ENCODE measurements at places on chromosomes 5 and 9.

DNA sequence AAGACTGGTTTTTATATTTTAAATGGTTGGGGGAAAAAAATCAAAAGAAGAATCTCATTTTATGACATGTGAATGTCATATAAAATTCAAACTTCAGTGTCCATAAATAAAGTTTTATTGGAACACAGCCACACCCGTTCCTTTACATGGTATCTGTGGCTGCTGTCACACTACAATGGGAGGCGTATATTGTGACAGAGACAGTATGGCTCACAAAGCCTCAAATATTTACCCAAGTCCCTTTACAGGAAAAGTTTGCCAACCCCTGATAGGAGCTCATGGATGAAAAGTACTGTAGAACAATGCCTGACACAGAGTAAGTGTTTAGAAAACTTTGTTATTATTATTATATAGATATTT, 5.2 kb upstream of the DUSP1 start:
- DNase-seq = no peak

GRCh38 chr9:136542241-136543040, 3.4 kb downstream of the NOTCH1 start:
- DNase-seq = no peak

GRCh38 chr9:61666849-61667371, 477.1 kb downstream of the SPATA31A7 start:
- no peak for DNase-seq

GRCh38 chr5:154511984-154512383, 34.0 kb upstream of the HAND1 start:
- DNase-seq = no peak

- DNase-seq = no peak
Measured at GRCh38 chr5:131223751-131224386, 40.0 kb upstream of the CDC42SE2 start.

DNA sequence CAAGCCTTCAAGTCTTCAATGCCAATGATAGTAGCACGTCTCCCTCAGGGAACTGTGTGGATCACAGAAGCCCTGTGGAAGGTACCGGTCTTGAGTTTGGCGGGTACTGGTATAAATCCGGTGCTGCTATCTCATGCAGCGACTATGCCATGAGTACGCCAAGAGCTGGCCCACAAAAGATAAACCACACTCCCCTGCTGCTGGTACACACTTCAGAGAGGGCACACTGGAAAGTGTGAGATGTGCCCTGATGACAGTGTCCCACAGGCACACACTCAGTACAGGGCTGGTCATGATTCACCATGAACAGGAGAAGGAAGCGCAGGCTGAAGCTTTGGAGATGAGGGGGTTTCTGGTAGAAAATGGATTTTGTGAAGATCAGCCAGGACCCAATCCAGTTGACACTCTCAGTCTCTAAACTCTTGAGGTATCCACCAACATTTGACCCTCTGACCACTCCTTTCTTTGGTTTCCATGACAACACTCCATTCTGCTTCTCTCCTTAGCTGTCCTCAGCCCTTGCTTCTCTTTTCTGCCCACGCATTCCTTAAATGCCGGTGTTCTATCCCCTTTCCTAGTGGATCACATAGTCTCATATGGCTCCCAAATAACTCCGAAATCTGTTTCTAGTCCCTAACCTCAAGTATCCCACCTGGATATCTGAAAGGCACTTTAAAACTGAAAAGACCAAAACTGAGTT, 5.1 kb downstream of the AMACR start:
- DNase-seq = peak; percentile 17

DNA sequence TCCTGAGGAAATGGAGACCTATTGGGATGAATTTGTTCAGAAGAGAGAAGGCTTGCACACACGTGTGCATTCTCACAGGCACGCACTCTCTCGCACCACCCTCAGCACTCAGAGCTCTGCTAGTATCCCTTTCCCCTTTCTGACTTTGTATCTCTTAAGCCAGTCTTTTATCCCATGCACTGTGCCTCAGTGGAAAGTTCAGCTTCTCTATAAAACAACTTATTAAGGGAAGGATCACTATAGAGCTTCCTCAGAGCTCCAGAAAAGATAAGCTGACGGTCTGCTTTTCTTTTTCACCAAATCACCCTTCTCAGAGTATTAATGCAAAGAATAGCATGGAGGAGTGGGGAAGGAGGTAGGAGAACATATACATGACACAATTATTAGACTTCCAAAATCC, 207.8 kb downstream of the ENC1 start:
- DNase-seq = no peak

Measured in choroid plexus epithelial cell (primary cell).